ENCODE measurements at places on chromosomes 7 and 10.

- DNase-seq, result no peak
Observed at GRCh38 chr10:124002391-124003069, 90.9 kb downstream of the CHST15 start.

DNA sequence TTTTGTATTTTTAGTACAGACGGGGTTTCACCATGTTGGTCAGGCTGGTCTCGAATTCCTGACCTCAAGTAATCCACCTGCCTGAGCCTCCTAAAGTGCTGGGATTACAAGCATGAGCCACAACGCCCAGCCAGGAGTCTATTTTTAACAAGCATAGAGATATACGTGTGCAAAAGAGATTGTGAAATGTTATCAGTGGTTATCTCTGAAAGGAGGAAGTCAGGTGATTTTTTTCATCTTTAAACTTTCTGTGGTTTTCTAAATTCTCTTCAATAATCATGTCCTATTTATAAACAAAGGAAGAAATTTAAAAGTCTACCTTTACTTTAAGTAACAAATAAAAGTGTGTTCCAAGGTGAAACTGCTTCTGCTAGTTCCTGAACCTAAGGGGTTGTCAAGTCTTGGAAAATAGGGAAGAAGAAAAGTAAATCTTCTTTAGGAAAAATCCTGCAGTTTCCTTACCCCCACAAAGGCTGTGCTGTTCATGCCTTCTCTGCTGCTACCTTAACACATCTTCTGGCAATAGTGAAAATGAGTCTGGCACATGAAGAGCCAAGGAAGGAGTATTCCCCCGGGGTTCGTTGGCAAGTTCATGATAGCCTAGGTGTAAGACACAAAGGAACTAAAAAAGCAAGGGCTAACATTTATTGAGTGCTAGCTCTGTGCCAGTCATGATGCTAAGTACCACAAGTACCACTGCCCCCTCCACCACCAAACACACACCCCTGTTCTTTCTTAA is 51.1 kb downstream of the CYP26A1 start:
- DNase-seq, result no peak

- DNase-seq, result no peak
Observed at GRCh38 chr10:47243791-47244190, 56.2 kb upstream of the GDF10 start.

DNA sequence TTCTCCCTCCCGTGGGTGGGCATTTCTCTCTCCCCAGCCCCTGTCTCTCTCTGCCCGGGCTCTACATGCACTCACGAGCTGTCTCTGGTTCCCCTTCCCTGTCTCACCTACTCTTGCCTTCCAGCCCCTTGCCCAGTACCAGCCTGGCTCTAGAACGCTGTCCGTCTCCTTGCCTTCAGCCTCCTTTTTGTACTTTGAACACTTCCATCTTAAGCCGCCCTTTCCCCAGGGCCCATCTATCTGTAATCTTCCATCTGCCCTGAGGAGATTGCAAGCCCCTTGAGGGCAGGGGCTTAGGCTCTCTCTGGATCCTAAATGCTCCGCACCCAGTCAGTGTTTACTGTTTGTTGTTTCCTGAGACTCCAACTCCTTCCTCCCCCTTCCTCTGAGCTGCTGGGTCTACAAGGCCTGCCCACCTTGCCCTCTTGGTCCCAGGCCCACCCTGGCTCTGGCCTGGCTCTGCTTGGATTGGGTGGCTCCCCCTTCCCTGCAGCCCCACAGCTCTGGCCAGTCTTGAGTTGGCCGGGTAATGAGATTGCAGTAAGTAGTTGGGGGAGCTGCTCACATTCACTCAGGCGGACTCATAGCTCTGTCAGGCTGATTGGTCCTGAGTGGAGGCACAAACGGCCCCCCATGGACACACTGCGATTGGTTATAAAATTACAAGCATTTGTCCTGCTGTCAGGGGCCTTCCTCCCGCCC is 28.3 kb downstream of the POLL start:
- DNase-seq, result no peak

DNA sequence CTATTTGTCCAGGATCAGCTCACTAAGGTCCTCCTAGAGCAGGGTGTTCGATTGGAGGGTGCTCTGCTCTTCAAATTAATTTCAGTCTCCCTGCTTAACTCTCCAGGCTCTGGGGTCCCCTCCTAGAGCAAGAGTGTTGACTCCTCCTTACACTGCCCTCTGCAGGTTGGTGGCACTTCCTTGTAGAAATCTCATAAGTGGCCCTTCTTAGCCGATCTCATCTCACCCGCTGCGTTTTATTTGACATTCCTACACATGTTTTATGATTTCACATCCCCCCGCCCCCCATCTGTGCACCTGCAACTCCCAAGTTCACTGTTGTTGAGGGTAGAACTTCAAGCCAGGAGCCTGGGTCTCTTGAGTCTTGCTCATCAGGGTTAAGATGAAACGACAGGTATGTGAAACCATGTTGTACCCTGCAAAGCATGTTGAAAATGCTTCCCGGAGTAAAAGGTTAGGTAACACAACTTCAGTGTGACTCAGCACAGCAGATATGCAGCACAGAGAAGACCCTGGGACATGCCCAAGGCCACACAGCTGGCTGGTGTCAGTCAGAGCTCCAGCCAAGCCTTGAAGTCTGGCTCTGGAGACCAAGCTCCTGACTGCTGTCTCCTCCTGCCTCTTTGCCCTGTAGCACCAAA is 171.2 kb downstream of the PRKAG2 start:
- DNase-seq, result no peak

DNA sequence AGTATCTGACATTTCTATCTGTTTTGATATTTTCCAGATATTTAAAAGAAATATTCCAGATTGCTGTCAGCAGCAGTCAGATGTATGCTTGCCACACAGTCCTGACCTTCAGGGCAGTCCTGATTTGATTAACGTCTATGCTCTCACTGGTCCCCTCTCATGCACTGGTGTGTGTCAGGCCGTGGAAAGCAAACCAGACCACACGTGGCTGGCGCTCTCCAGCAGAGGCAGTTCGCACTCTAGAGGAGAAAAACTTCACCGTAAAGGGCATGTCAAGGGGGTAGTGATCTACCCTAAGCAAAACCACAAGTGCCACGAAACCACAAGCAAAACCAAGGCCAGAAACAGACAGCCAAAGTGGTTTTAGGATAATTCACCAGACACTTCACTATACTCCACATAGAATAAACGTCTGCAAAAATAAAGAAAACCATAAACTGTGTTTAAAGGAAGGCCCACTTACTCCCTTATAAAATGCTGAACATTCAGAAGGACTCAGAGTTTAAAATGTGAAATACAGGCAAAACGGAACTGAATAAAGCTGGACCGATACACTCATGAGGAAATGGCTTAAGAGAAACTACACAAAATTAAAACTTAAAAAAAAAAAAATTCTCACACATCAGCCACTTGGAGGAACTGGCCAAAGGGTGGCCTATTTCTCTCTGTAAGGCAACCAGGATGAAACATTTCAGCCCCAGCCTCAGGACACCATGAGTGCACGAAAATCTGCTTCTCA is 26.4 kb downstream of the PARP12 start:
- DNase-seq, result no peak

GRCh38 chr7:24820730-24821044 is 63.4 kb upstream of the GSDME start:
- DNase-seq, result no peak

DNA sequence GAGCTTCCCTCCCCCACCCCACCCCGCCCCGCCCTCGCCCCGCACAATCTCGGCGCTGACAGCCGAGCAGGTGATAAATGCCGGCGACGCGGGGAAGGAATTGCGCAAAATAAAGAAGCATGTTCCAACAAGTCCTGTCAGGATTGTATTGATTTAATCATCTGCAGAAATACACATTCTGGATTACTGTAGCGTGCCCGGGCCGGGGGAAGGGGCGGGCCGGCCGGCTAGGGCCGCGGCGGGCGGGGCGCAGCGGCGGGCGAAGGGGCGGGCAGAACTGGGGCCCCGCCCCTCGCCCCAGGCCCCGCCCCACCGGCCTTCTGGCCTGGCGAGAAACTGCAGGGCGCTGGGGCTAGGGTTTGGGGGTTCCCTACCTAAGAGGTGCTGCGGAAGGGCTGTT is 88.9 kb upstream of the PAX2 start:
- no peak for DNase-seq

DNA sequence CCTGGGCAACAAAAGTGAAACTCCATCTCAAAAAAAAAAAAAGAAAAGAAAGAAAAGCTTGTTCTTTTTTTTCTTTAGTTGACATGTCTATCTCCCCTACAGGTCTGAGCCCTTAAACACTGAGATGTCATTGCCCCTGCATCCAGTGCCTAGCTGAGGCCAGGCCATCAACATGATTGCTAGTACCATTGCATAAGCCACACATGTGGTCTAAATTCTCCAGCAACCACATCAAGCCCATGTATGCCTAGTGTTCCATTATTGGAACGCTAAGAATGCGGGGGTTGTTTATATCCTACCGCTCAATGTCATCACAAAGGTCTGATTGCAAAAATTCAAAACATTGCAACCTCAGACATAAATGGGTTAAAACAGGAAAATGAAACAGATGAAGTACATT is 62.7 kb downstream of the NPTX2 start:
- no peak for DNase-seq

DNA sequence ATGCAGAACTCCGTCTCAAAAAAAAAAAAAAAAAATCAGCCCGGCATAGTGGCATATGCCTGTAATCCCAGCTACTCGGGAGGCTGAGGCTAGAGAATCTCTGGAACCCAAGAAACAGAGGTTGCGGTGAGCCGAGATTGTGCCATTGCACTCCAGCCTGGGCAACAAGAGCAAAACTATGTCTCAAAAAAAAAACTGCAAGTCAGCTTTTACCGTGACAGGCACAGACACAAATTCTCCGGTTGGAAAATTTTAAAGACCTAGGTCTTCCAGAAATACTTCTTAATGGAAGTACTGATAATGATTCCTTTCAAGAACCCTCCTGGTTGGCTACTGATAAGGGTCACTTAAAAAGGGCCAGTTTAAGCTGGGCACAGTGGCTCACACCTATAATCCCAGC is 19.4 kb upstream of the ARPC1B start:
- DNase-seq, result no peak

- no peak for DNase-seq
Observed at GRCh38 chr7:106022193-106022821, 59.2 kb downstream of the CDHR3 start.

DNA sequence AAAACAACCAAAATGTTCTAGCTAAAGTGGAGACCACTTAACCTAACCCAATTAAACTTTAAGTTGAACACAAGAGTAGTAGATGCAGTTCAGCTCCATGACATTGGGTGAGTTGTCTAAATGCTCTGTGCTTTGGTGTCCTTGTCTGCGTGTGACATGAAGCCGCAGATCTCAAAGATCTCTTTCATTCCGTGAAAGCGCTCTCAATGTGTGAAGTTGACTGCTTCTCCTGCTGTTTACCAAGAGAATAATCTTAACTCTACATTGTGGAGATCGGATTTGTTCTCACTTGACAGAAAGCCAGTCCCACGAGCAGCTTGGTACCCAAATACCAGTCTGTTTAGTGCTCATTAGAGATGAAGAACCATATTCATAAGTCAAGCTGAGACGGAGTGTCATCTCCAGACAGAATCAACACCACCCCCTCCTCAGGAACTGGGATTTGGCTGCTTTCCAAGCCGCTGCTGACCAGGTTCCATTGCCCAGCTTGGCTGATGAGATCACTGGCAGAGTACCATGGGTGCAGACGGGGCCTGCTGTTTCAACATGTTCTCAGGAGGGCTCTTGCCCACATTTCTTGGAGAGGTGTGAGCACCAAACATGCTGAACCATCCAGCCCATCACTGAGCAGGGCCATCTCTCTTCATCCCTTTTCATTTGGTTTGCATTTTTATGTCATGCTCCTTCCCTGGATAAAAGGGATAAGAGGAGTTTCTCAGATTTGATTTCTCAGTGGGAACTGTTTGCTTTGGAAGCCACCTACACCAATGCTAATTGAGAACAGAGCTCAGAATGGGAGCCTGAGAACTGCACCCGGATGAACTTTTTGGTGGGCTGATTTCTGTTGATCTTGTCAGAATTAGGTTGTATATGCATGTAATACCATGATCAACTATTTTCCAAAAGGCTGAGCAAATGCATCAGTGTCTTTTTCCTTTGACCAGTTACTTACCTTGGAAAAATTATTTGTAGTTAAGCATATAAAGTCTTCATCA is 95.8 kb upstream of the AGBL3 start:
- DNase-seq, result peak; percentile 20

DNA sequence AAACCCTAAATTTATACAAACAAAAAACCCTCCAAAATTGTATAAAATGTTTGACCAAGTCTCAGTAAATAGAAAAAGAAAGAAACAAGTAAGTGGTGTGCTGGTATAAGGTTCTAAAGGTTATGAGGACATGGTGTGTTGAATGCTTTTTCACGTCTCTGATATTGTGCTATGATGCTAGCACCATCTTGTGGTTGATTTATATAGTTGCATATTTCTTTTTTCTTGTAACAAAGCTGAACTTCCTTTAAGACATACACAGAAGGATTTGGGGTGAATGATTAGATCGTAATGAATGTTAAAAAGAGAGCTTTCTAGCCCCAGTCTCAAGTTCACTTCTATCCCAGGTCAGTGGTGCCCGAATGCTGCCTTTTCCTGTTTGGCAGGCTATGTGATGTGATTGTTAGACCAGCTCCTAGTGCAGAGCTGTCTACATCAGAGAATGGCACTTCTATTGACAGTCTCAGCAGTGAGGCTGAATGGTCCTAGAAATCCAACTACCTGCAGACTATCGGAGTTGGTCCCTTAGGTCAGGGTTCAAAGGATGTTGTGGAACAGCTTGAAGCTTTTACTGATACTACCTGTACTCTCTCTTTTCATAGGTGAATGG is 25.0 kb downstream of the VTI1A start:
- DNase-seq, result no peak

DNA sequence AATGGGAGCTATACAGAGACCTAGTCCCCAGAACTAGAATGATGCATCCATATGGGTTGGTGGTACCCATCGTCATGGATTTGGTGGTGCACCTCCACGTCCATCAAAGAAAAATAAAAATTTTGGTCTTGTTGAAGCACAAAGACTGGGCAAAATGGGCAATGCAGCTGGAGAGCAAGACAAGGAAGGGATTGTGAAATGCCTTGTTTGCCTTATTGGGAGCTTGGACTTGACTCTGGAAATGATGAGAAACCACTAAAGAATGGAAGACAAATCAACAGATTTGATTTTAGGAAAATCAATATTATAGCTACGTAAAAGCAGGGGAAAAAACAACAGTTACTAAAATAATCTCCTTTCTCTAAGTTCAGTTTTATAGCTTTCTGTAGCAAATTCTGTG is 150.9 kb downstream of the CPED1 start:
- DNase-seq, result no peak

DNA sequence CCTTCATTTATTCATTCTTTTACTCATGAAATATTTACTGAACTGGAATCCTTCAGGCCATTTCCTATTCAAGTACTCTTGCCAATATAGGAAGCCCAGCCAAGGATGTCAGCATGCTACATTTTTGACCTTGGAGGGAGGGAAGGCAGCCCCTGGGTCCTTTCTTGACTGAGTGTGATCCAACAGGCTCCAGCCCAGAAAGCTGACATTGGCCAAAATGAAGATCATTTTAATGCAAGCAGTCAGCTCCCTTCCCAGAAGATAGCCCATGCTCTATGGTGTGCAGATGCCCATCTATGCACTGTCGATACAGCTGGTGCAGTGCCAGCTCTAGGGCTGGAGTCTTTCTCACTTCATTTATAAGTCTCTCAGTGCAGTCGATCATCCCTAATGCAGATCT is 646.0 kb downstream of the KCNMA1 start:
- DNase-seq, result no peak

GRCh38 chr10:33136781-33137180 is 178.8 kb upstream of the ITGB1 start:
- no peak for DNase-seq

Measured in anterior cingulate cortex (tissue), 58 donors.